ENCODE measurements at places on chromosomes 1 and 21.
A peak's percentile ranks its signal among the peaks of the same experiment; 100 is the strongest.

GRCh38 chr1:216140730-216141524, 282.3 kb downstream of the USH2A start:
- no peak for DNase-seq

DNA sequence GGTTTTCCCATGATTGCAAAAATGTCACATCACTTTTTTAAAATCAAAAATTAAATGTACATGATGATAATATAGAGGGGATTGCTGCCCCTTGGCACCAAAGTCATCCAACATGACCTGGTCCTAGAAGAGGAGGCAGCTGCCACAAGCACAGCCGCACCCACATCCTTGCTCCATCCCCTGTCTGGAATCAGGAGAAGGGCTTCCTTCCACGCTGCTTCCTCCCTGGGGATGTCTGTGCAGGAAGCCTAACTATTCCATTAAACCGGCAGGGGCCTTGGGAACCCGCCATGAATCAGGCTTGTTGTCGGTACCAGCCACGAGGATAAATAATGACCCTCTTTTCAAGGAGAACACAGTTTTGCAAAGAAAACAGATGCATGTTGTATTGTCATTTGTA, 68.7 kb upstream of the AJAP1 start:
- DNase-seq: no peak

DNA sequence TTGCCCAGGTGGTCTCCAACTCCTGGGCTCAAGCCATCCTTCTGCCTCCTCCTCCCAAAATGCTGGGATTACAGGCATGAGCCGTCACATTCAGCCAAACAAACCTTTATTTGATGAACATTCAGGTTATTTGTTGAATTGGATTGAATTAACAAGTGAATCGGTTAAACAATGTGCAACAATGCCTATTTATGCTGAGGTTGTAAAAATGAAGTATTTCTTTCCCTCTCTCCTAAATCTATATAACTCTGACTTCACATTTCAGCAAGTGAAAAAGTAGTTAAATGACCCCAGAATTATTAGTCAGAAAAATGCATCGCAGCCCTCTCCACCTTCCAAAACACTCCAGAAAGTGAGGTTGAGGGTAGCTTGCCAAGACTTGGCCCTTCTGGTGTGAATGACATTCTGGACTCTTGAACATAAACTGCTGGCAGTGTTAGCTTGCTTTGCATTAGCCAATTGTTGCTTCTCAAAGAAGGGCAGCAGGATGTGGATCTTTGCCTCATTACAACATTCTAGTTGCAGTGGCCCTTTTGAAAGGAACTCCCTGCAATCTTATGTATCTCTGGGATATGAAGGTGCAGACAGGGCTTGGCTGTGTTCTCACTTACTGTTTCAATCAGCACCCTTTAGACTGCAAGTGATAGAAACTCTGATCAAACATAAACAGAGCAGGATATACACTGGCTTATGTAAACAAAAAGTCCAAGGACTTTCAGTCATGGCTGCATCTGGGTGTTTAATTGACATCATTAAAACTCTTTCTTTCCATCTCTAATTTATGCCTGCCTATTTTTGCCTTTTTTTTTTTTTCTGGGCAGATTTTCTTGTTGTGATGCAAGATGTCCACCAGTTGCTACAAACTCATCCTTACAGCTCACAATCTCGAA, 22.4 kb downstream of the EDN2 start:
- no peak for DNase-seq

DNA sequence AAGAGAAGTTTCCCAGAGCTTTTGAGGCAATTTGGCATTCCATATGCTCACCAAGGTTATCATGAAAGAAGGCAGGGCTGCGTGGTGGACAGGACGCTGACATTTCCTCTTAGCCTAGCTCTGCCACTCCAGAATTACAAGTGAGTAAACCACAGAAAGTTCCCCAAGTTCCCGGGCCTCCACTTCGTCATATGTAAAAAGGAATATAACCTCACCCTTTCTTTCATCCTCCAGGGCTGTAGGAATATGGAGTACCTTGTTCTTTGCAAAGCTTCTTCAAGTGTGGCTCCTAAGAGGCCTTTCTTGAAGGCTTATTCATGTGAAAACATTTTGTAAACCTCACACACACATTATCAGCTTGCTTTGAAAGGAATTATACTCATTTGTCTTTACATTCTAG, 210.2 kb downstream of the GREM2 start:
- DNase-seq: no peak

DNA sequence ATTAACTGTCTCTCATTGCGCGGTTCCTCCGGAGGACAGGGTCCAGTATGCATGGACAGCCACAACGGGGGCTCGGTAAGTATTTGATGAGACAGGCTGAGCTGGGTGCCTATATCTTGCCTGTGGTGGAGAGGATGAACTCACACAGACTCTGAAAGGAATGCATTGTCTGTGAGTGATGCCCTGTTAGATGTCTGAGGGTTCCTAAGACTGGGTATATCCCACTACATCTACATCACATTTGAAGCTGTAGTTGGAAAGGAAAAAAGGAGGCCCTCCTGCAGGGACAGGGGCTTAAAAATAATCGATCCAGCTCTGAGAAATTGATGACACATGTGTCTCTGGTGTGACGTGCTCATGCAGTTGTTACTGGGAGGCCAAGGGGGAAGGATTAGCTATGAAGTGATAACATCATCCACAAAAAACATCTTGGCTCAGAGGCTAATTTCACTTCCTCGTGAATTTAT, 1.9 kb downstream of the ADARB1 start:
- DNase-seq: no peak

GRCh38 chr1:45566722-45567121, 16.1 kb downstream of the AKR1A1 start:
- no peak for DNase-seq

DNA sequence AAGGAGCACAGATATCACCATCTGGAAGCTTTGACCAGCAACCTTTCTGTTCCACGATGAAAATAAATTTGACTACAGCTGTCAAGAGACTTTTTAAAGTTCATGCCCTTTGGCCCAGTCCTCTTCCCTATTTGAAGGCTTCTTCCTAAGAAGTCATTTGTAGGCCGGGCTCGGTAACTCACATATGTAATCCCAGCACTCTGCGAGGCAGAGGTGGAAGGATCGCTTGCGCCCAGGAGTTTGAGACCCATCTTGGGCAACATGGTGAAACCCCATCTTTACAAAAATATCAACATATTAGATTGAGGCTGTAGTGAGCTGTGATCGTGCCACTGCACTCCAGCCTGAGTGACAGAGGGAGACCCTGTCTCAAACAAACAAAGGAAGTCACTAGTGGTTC, 58.3 kb upstream of the IFFO2 start:
- DNase-seq: no peak

DNA sequence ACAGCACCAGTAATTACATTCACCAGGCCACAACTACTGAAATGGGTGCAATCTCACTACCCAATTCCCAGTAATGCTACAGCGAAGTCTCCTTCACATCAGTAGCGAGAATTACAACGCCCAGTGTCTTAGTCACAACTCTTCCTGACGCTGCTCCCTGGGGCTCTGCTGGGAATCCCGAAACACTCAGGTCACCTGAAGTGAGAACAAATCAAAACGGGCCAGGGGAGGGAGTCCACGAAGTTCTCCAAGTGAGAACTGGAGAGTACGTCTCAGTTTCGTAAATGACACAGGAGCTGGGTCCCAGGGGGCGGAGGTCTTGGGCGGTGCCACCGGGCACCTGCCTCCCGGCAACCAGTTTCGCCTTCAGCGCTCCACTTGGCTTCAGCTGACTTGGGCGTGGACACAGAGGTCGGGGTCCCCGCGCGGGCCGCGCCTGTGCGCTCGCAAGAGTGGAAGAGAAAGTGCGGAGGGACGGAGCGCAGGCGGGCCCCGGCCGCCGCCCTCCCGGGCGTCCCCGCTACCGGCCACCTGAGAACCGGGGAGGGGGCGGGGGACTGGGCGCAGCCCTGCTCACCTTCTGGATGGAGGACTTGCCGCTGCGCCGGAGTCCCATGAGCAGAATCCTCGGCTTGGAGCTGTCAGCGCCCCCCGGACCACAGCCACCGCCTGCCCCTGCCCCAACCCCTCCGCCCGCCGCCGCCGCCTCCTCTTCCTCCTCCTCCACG, 575 bp downstream of the RRAGC start:
- DNase-seq: peak; percentile 76
